Memory B cell (primary cell): ENCODE measurements at places on chromosomes 3 and 15.
A peak's percentile ranks its signal among the peaks of the same experiment; 100 is the strongest.

GRCh38 chr3:194130807-194131589 lies 5.0 kb upstream of the HES1 start:
- peak; percentile 68 for DNase-seq

- DNase-seq: no peak
Observed at GRCh38 chr3:99969136-99969535, 145.2 kb downstream of the FILIP1L start.

DNA sequence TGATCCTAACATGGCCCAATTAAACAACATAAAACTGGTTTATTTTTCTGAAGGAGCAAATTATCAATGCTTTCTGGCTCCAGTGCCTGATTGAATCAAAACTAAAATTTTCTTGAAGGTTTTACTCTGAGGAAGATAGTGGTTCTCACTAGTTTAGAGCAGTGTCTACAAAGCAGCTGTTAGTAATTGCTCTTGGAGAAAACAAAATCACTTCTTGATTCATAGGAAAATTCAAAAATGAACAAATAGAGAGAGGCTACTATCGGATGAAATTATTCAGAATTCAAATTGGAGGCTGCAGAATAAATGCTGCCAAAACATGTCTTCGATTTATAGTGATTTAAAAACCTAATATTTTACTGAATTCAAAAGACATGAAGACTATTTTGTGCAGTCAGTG lies 15.1 kb upstream of the RIOX2 start:
- DNase-seq: no peak

DNA sequence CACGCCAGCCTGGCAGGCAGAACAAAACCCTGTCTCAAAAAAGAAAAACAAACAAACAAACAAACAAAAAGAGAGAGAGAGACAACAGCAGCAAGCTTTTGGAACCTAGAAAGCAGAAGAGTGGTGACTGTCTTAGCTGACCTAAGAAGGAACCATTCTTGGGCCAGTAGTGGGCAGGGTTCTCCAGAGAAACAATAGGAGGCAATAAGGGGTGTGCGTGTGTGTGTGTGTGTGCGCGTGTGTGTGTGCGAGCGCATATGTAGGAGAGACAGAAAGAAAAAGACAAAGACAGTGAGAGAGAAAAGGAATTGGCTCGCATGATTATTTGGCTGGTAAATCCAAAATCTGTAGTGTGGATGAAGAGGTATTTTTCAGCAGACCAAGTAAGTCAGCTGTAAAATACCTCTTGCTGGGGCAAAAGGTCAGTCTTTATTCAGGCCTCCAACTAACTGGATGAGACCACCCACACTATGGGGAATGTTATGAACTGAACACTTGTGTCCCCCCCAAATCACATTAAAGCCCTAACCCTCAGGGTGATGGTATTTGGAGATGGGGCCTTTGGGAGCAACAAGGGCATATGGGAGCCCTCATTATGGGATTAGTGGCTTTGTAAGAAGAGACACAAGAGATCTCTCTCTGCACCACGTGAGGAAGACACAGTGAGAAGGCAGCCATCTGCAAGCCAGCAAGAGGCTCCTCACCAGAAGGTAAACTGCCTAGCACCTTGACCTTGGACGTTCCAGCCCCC lies 15.1 kb upstream of the BLM start:
- no peak for DNase-seq

- DNase-seq: no peak
Observed at GRCh38 chr3:62027796-62028195, 345.6 kb downstream of the FEZF2 start.

- DNase-seq: no peak
Observed at GRCh38 chr3:188421151-188421821, 267.3 kb downstream of the LPP start.

DNA sequence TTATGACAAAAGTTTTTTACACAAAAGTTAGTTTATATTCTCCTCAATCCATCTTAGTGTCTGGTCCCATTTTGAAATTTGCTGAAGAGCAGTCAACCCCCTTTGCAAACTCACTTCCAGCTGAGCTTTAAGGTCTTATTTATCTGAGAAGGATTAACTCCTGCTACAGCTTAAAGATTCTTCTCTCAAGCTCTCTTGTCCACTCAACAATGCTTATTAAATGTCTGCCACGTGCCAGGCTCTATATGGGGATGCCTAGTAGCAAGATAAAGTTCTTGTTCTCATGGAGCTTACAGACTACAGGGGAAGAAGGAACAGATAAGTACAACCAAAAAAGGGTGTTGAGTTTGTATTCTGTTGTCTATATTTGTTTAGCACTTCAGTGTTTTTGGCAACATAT lies 18.7 kb downstream of the TMPRSS7 start:
- DNase-seq: no peak

DNA sequence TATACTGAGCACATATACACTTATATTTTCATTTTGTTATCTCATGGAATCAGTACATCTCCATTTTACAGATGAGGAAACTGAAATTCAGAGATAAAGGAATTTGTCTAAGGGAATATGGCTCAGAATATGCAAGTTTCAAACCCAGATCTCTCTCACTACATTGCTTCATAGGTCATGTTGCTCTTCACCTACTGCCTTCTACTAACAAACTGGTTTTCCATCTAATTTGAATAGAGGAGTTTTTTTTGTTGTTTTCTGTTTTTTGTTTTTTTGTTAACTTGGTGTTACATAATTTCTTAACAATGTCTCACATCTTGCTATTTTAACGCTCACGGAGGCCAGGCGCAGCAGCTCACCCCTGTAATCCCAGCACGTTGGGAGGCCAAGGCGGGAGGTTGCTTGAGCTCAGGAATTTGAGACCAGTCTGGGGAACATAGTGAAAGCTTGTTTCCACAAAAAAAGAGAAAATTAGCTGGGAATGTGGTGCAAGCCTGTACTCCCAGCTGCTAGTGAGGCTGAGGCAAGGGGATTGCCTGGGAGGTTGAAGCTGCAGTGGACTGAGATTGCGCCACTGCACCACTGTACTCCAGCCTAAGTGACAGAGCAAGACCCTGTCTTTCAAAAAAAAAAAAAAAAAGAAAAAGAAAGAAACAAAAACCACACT lies 37.0 kb downstream of the FMN1 start:
- no peak for DNase-seq

DNA sequence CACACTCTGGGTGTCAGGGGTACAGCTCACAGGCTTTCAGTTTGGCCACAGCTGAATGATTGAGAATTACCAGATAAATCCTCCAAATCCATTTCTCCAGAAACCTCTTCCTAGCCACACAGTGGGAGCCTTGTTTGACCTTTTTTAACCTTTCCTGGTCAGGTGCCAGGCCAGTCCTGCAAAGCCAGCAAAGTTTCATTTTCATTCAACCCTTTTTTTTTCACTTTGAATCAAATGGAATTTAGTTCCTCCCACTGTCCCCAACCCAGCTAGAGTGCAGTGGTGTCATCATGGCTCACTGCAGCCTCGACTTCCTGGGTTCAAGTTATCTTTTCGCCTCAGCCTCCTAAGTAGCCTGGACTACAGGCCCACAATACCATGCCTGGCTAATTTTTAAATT lies 67.8 kb downstream of the NSUN3 start:
- DNase-seq: no peak

DNA sequence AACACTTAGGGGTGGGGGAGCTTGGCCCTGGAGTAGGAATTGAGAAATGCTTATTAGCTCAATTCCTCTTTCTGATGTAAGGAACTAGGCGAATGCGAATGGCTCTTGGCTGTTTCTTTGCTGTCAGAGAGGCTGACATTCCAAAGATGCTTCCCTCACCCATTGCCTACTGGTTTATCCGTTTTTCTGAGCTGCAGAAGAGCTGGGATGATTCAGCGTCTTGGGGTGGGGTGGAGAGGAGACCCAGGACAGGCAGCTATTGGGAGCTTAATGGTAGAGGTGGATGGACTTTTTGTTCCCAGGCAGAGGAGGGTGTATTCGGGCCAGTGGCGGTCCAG lies 9.8 kb downstream of the PLEKHO2 start:
- DNase-seq: no peak

DNA sequence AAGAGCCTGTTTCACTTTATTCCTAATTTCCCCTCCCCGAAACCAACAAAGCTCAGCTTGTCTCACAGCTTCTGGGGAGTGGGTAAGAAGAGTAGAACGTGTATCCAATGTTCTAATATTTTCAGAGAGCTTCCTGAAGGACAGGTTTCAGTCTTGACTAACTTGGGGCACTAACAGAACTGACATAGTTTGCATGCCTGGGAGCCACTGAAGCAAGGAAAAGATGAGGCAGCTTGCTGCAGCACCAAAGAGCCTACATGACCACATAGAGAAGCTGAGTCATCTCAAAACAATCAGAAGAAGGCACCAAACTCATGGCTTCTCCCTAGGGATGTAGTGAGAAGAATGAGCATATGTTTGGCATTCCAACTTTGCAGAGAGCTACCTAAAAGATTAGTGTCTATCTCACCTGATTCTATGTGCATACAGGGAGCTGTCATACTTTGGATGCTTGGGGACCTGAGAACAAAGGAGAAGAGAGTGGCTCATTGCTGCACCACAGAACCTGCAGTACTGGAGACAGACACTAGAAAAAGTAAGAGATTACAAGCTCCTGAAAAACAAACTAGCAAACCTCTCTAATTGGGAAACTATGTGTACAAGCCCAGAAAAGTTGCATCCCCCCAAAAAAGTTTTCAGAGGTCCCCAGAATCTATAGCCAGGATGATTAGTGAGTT lies 86.9 kb downstream of the DCLK3 start:
- no peak for DNase-seq

- DNase-seq: no peak
Observed at GRCh38 chr3:30692498-30693130, 86.2 kb downstream of the TGFBR2 start.

DNA sequence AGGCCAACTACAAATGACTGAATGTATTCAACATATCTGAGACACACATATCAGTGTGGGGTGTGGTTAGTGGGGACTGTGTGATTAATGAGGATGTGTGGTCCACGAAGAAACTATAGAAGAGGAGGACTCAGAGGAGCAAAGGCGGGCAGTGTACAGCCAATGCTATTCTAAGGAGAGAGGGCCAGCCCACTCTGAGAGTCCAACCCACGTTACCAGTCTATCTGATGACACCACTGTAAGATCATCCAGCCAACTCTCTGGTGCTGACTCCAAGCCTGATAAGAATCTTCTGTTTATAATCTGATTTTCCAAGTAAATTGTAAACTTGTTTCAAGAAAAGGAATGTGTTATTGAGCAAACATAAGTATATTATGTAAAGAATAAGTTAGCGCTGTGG lies 47.2 kb downstream of the MCF2L2 start:
- peak; percentile 9 for DNase-seq

GRCh38 chr15:57017024-57017423 lies 98.6 kb downstream of the TCF12 start:
- DNase-seq: no peak

DNA sequence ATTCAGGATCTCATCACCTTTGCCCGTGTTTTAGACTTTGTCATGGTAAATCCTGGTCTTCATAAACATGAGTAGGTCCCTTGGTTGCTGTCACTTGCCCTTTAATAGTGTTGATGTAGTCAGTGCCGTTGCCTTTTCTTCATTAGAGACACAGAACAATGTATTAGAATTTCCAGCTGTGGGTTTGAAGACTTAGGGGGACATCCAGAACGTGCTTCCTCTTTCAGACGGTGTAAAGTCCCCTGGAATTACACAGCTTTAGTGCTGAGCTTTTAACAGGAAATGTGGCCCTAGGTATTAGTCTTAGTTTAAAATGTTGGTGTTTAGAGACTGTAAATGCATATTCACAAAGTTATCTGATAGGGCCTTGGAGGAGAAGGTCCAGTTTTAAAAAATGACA lies 8.8 kb upstream of the LRCH3 start:
- DNase-seq: no peak

DNA sequence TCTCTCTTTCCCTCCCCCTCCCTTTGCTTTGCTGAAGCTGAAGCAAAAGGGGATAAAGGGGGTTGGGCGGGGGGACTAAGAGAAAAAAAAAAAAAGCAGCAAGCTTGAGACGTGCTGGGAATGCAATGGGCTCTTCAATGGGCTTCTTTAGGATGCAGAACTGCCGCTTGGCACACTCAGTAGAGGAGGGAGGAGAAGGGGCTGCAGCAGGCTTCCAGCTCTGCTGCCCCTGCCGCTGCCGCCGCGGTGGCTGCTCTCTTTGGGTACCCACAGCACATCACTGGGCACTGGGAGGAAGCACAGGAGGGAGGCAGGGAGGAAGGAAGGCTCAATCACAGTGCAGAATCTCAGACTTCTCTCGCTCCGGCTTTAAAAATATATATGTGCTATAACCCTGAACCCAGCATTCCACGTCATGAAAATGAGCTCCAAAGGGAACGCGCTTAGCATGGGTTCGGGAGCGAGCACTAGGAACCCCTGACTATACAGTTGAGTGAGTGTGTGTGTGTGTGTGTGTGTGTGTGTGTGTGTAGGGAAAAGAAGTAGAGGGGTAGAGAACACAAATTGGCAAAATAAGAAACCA lies 3.5 kb downstream of the SLITRK3 start:
- DNase-seq: no peak

GRCh38 chr3:4306860-4307259 lies 3.7 kb downstream of the SETMAR start:
- DNase-seq: no peak

GRCh38 chr15:45169608-45170480 lies 17.9 kb downstream of the SHF start:
- no peak for DNase-seq

DNA sequence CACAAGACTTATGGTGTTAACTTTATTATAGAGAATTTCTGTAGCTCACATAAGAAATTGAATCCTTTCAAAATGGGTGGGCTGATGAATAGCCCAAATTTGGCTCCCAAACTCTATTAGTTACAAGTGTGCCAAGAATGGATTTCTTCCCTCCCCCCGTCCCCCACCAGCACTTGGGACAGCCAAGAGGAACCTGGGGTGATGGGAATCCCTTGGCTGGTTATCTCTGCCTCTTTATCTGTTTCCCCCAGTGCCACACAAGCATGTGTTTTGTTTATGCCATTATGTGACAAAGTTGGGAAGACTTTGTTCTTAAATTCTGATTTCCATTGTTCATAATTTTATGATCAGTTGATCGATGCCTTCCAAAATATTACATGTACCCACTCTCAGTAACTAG lies 28.3 kb downstream of the CMSS1 start:
- DNase-seq: no peak

DNA sequence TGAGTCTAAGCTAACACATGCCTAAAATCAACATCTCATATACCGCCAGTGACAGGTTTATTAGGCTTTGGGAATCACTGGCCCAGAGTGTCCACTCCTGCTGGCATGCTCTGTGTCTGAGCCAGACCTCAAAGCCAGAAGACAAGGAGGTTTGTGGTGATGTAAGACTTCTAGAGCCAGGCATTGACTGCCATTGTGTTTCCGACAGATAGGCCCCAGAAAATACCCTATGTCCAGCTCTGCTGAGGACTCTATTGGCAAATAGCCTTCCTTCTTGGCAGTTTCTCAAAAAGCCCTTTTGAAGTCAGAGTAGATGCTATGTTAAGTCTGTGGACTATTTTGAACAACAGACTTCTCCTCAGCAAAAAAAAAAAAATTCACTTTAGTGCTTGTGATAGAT lies 181.9 kb upstream of the UBE2E1 start:
- DNase-seq: no peak

- DNase-seq: no peak
Observed at GRCh38 chr15:62394079-62394478, 229.0 kb upstream of the C2CD4B start.

DNA sequence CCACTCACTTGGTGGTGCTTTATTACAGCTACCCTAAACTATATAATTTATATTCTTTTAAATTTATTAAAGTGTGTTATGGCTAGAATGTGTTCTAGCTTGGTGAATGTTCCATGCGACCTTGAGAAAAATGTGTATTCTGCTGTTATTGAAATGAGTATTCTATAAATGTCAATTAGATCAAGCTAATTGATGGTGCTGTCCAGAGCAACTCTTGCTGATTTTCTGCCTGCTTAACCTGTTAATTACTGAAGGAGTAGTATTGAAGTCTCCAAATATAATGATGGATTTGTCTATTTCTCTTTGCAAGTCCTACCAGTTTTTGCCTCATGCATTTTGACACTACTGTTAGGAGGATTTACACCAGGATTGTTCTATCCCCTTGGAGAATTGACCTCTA lies 3.2 kb upstream of the TEX9 start:
- no peak for DNase-seq
